ENCODE measurements at places on chromosomes 11 and 22.

- DNase-seq: no peak
Observed at GRCh38 chr11:129289350-129290040, 86.2 kb upstream of the BARX2 start.

DNA sequence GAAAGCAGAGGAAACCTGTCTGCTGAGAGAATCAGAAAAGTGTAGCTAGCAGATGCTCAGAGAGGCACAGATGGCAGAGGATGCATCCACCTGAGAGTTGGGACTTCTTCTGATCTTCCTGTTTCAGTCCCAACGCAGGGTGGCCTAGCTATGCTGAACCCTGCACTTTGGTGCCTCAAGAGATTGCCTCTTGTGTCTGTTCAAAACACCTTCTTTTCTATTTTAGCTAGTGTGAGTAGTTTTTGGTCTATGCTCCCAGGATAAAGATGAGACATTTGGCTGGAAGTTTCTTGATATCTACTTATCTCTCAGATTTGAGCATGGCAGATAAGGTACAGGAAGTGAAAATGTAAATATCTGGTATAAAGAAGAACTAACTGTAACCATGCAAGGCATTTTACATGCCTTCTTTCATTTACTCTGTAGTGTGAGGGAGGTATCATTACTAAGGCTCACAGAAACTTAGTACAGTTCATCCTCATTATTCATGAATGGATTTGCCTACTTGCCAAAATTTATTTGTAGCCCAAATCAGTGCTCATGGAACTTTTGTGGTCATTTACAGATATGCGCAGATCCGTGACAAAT, 47.0 kb upstream of the PSMA1 start:
- no peak for DNase-seq

DNA sequence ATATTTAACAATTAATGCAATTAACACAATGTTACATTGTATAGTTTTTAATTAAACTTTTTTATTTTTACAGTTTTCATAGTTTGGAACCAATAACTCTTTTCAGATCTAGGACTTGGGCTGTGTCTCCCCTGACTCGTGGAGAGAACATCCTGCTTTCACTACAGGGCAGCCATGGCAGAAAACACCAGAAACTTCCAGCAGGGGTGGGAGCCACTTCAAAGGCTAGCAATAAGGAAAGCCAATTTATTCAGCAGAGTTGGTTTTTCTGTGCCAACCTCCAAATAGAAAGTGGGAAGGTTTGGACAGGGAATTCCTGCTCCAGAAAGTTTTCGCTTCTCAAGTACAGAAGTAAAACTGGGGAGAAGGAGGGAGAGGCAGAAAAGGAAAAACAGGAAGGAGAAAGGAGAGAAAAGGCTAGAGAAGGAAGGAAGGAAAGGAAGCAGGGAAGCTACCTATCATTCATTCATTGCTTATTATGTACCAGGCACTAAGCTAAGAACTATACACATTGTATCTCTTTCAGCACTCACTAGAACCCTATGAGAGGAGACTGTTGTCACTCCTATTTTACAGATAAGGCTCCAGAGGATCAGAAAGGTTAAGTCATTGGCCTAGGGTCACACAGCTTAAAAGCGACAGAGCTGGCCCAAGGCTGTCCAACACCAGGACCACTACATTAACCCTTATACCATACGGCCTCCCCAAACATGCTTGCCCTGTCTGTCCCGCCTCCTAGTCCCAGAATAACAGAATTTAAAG, 54.8 kb upstream of the CREB3L1 start:
- no peak for DNase-seq

DNA sequence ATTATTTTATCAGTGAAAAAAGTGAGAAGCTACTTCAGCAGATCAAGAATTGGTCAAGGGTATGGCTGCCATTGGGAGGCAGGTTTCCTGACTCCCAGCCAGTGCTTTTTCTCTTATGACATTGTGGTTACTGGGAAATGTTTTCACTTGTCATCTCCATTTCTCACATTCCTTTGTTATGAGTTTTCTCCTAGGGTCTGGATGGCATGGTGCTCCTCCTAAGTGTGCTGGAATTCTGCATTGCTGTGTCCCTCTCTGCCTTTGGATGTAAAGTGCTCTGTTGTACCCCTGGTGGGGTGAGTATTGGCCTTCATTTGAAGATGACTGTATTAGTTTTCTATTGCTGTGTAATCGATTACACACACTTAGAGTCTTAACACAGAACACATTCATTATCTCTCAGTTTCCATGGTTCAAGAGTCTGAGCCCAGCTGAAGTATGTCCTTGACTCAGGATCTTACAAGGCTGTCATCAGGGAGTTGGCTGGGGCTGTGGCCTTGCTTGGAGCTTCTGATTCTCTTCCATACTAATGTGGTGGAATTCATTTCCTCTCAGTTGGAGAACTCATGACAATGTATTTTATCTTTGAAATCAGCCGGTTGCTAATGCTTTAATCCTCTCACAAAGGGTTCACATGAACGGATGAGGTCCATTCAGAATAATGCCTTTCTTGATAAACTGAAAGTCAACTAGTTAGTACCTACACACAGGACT, 21.0 kb upstream of the MS4A6E start:
- DNase-seq: no peak

DNA sequence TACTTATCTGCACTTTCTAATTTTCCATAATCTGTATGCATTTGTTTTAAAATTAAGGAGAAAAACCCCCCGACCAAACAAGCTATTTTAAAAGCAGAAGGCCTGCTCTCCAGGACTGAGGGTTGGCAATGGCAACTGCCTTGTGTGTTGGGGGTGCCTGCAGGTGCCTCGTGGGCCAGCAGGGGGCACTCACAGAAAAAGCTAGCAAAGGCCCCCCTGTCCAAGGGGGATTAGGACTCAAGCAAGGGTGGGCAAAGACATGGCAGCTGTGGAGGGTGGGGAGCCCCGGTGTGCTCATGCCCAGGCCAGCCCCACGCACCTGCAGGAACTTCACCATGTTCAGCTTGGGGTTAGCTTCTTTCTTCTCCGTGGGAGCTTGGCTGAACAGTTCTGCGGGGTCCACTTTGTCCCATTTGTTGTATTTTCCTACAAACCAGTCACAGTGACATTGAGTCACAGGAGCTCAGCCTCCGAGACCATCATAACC, 10.3 kb downstream of the TOP3B start:
- DNase-seq: no peak

- no peak for DNase-seq
Observed at GRCh38 chr11:118834427-118835028, 43.6 kb upstream of the DDX6 start.

- DNase-seq: no peak
Observed at GRCh38 chr11:66866511-66866986, 9.7 kb downstream of the LRFN4 start.

- DNase-seq: no peak
Observed at GRCh38 chr11:97685695-97686094, 1295.9 kb downstream of the JRKL start.

GRCh38 chr11:65352783-65353182, 1.8 kb upstream of the TIGD3 start:
- no peak for DNase-seq

- DNase-seq: no peak
Observed at GRCh38 chr11:73945396-73945795, 5.4 kb upstream of the DNAJB13 start.

GRCh38 chr11:121035780-121036179, 11.9 kb downstream of the TBCEL start:
- DNase-seq: peak; percentile 6

DNA sequence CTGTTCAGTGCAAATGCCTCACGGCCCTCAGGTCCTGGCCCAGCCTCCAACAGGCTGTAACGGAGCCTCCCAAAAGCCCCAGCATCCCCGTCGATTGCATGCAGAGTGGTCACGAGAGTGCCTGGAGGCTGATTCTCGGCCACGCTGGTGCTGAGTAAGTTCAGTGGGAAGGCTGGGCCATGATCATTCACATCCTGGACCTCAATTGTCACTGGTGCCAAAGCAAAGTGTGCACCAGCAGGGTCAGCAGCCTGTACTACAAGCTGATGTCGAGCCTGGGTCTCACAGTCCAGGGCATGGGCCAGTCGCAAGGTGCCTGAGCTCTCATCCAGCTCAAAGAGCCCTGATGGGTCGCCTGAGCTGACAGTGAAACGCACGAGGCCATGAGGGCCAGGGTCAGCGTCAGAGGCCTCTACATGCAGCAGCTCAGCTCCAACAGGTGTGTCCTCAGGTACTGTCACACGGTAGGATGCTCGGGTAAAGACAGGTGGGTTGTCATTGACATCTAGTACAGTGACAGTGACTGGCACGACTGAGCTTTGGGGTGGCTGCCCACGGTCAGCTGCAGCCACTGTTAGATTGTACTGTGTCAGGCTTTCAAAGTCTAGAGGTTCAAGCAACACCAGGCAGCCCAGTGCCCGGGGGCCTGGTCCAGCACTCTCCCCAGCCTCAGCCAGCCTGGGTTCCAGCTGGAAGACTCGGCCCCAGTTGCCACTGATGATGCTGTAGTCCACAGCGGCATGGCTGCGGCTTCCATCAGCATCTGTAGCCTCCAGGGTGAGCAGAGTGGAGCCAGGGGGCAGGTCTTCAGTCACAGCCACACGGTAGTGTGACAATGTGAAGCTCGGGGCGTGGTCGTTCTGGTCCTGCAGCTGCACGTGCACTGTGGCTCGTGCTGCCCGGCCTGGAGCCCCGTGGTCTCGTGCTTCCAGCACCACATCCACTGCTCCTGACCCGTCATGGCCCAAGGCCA, 4.5 kb upstream of the TPP1 start:
- DNase-seq: no peak

DNA sequence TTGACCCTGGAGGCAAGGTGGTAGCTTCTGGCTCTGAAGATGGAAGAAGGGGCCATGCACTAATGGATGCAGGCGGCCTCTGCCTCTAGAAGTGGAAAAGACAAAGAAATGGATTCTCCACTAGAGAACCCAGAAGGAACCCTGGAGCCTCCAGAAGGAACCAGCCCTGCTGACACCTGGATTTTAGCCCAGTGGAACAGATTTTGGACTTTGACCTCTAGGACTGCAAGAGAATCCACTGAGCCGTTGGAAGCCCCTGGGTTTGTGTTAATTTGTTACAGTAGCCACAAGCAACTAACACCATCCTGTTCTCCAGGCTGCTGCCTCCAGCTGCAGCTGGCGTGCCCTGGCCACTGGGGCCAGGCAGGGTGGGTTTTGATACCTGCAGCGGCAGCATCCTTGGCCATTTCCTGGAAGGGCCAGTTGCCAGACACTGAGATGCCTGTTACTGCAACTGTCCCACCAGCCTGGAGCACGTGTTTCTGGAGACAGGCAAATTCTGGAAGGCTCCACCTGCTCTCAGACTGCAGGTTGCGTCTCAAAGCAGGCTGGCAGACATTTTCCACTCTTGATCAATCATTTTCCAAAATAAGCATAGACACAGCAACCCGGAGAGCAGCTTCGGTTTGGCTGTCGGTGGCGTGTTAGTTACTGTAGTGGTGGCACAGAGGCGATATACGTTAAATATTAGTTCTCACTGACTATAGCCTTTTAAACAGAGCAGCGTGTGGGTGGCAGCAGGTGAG, 76.8 kb upstream of the PARVG start:
- DNase-seq: no peak

- DNase-seq: no peak
Observed at GRCh38 chr11:12185914-12186313, 75.5 kb downstream of the MICAL2 start.

GRCh38 chr11:112049777-112050176, 24.0 kb downstream of the PIH1D2 start:
- DNase-seq: no peak

DNA sequence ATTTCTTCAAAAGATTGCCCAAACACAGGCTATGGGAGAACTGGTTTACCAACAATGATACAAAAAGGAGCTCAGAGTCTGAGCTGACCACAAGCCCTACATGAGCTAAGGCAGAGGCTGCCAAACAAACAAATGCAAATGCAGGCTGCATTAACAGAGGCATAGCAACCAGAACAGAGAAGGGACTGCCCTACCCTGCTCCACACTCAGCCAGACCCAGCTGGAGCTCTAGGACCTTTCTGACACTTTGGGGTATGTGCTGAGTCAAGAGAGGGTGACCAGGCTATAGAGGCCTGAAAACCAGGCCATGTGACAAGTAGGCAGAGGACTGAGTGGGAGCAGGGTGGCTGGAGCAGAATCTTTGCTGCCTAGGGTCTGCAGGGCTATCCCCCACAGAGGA, 17.8 kb upstream of the P2RY2 start:
- no peak for DNase-seq

DNA sequence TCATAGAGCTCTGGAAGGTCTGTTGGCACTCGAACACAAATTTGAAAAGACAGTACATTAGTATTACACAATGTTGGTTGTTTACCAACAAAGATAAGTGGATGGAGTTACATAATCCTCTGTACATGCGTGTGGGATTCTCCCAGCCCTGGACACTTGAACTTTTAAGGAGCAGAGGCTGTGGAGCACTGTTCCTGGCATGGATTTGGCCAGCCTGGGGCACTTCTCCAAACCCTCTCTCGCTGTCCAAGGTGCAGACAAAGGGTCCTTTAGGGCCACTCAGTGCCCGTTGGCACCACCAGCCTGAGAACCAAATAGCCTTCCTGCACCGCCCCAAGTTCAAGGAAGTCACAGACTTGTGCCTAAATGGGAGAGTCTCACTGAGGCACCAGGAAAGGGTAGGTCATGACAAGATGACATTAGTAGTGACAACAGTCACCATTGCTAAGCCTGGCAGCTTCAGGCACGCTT, 1.6 kb upstream of the ANO1 start:
- DNase-seq: no peak

DNA sequence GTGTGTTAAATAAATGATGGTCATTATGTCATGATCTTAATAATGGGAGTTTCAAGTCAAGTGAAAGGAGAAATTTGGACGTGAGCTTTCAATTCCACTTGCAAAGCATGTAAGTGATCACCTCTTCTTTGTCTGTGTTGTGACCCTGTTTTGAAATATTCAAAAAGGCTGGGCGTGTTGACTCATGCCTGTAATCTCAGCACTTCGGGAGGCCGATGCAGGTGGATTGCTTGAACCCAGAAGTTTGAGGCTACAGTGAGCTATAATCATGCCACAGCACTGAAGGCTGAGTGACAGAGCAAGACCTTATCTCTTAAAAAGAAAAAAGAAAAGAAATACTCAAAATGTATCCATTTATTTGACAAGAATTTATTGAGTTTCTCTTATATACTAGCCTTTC, 32.9 kb upstream of the EED start:
- no peak for DNase-seq

GRCh38 chr11:20522536-20522935, 76.9 kb upstream of the SLC6A5 start:
- no peak for DNase-seq

DNA sequence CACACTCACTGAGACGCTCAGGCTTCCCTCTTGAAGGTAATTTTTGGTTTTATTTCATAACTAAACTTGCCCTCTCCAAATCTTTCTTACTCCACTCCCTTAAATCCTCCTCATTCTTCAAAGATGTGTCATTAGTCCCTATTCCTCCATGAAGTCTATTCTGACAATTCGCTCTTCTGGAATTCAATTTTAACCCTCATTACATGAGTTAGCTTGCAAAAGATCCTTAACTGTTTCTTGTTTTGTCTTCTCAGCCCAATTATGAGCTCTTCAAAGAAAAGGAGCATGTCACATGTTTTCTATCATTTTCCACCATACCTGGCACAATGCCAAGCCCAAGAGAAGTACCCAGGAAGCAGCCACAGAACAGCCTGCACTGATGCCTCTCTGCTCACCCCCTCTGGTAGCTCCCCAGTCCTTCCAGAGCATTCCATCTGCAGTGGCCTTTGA, 13.0 kb downstream of the GALNT18 start:
- DNase-seq: peak; percentile 10

All from fibroblast of skin of left biceps (primary cell).